Suprapubic skin (tissue), 4 donors: ENCODE measurements at places on chromosomes 5 and 9. TPM values are rescaled to one million over a fixed set of nuclear protein-coding genes. Genes with fewer than 3 reads are reported as not detected.

GRCh38 chr5:180107005-180107404 is 35.4 kb upstream of the RNF130 start:
- H3K36me3 ChIP-seq, result no peaks in the 10 kb centered on the region
- no peak overlapping the region for H3K27ac ChIP-seq
- H3K4me3 ChIP-seq, result no peak overlapping the region
- no peaks in the 10 kb centered on the region for H3K4me1 ChIP-seq
- H3K27me3 ChIP-seq, result peaks cover under 1% of the 10 kb centered on the region

- H3K36me3 ChIP-seq, result peaks cover 10% of the 10 kb centered on the region
- H3K27ac ChIP-seq, result no peak within 1 kb of the TSS
Observed at GRCh38 chr5:141484641-141485311, at the start of gene PCDHGC4. Gene PCDHGC4 (plus strand): TSS chr5:141485030. CDS start chr5:141485174, 144 bp downstream.

DNA sequence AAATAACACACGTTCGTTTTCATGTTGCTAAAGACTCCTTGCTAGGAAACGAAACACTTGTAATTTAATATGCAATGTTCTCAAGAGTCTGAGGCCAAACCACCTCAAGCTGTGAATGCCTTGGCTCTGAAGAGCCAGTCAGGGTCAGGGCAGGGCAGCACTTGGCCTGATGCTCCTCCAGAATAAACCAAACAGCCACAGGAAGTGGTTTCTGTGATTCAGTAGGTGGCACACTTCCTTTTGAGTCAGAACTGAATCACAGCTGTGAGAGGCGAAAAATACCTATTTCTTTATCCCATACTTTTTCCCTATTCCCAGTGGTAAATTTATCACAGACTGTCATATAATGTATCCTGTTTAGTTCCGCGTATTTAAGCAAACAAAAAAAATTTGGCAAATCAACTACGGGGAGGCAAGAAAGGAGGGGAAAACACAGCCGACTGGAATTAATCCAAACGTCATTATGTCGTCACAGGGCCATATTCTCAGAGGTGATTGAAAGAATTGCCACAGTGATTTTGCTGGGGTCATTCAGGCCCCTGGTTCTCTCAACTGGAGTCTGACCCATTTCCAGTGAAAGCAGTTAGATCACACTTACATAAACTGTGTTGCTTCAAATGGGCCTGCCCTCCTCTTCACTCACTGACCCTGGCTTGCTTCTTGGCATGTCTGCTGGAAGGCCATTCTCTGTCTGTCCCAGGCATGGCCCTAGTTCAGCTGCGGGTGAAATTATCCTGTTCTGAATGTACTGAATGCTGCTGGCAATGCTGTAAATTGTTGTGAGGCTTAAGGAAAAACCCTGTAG is 71.2 kb downstream of the ARRDC3 start:
- H3K27ac ChIP-seq, result peak overlapping the region; percentile 83
- H3K36me3 ChIP-seq, result no peaks in the 10 kb centered on the region
- H3K27me3 ChIP-seq, result no peaks in the 10 kb centered on the region
- no peak overlapping the region for H3K4me3 ChIP-seq

GRCh38 chr9:110058304-110058953 is 149.5 kb downstream of the C9orf152 start:
- peaks cover 6% of the 10 kb centered on the region for H3K4me1 ChIP-seq
- H3K36me3 ChIP-seq, result no peaks in the 10 kb centered on the region
- H3K4me3 ChIP-seq, result no peak overlapping the region
- DNase-seq, result no peak
- H3K27ac ChIP-seq, result no peak overlapping the region

- H3K4me1 ChIP-seq, result no peaks in the 10 kb centered on the region
- no peak overlapping the region for H3K4me3 ChIP-seq
- no peaks in the 10 kb centered on the region for H3K36me3 ChIP-seq
- no peak overlapping the region for H3K27ac ChIP-seq
- DNase-seq, result no peak
Observed at GRCh38 chr5:101159006-101159405, 255.9 kb upstream of the ST8SIA4 start.

GRCh38 chr9:138049779-138050471 is 172.3 kb downstream of the CACNA1B start:
- H3K36me3 ChIP-seq, result no peaks in the 10 kb centered on the region
- H3K27ac ChIP-seq, result no peak overlapping the region
- DNase-seq, result no peak
- no peaks in the 10 kb centered on the region for H3K4me1 ChIP-seq
- H3K27me3 ChIP-seq, result peaks cover 22% of the 10 kb centered on the region
- H3K4me3 ChIP-seq, result no peak overlapping the region

DNA sequence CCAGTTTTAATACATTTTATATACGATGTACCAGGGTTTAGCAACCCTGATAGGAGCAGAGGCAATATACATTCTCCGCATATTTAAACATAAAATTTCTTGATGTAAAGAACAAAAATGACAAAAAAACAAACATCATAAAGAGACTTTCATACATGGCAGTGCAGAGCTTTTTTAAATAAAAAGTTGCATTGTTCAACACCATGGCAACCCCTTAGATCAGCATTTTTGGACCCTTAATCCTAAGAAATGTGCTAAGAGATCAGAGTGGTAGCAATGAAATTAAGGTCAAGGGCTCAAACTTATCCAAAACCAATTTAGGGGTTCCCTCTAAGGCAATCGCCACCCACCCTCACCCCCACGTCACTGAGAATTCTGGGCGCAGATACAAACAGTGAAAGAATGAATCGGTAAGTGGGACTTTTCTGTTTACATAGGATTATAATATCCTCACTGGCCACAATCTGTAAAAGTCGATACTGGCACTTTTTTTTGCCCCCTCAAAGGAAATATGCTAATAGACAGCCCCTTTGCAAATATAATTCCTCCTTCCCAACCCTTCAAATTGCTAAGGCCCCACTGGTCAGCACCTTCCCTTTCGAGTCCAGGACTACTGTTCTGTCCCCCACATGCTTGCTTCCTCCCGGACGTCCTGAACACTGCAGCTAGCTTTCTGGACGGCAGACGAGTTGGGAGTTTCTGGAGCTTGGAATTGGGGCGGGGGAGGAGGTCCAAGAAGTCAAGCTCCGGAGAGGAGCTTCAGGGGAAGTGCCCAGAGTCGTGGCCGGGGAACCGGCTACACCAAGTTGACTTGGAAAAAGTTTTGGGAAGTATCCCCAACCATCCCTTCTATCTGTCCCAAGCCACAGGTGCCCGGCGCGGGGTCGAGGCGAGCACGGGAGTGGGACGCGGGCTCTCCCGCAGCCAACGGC is 2.2 kb downstream of the GAS1 start:
- no peaks in the 10 kb centered on the region for H3K27me3 ChIP-seq
- no peak for DNase-seq
- no peaks in the 10 kb centered on the region for H3K36me3 ChIP-seq

DNA sequence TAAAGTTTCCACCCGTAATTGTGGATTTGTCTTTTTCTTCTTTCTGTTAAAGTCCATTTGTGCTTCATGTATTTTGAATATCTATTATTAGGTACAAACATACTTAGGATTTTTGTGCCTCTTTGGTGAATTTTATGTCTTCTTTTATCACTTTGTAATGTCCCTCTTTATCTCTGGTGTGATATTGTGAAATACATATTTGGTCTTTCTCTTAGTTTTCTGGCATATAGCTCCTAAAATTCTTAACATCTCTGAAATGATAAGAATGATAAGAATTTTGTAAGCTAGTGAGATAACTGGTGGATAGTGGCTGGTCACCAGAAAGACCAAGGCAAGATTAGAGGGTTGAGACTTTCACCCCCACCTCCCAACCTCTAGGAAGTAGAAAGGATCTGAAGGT is 111.1 kb downstream of the KCTD16 start:
- DNase-seq, result no peak
- no peak overlapping the region for H3K27ac ChIP-seq

GRCh38 chr5:38994324-38994927 is 79.8 kb downstream of the RICTOR start:
- no peaks in the 10 kb centered on the region for H3K4me1 ChIP-seq
- no peaks in the 10 kb centered on the region for H3K27me3 ChIP-seq
- no peak overlapping the region for H3K27ac ChIP-seq
- no peak for DNase-seq
- peaks cover 10% of the 10 kb centered on the region for H3K36me3 ChIP-seq

- DNase-seq, result no peak
- H3K27ac ChIP-seq, result no peak overlapping the region
- no peaks in the 10 kb centered on the region for H3K27me3 ChIP-seq
- no peak overlapping the region for H3K4me3 ChIP-seq
- no peaks in the 10 kb centered on the region for H3K4me1 ChIP-seq
- no peaks in the 10 kb centered on the region for H3K36me3 ChIP-seq
Observed at GRCh38 chr5:42285230-42285629, 138.0 kb upstream of the GHR start.

- no peaks in the 10 kb centered on the region for H3K27me3 ChIP-seq
- DNase-seq, result no peak
- no peak overlapping the region for H3K4me3 ChIP-seq
- H3K27ac ChIP-seq, result peak overlapping the region; percentile 16
- H3K36me3 ChIP-seq, result no peaks in the 10 kb centered on the region
Observed at GRCh38 chr5:56070851-56071465, 76.2 kb upstream of the IL6ST start.

- no peak overlapping the region for H3K4me3 ChIP-seq
- H3K27me3 ChIP-seq, result no peaks in the 10 kb centered on the region
- H3K4me1 ChIP-seq, result no peaks in the 10 kb centered on the region
- no peak for DNase-seq
- H3K36me3 ChIP-seq, result no peaks in the 10 kb centered on the region
Observed at GRCh38 chr5:147567917-147568598, 58.2 kb upstream of the DPYSL3 start.

DNA sequence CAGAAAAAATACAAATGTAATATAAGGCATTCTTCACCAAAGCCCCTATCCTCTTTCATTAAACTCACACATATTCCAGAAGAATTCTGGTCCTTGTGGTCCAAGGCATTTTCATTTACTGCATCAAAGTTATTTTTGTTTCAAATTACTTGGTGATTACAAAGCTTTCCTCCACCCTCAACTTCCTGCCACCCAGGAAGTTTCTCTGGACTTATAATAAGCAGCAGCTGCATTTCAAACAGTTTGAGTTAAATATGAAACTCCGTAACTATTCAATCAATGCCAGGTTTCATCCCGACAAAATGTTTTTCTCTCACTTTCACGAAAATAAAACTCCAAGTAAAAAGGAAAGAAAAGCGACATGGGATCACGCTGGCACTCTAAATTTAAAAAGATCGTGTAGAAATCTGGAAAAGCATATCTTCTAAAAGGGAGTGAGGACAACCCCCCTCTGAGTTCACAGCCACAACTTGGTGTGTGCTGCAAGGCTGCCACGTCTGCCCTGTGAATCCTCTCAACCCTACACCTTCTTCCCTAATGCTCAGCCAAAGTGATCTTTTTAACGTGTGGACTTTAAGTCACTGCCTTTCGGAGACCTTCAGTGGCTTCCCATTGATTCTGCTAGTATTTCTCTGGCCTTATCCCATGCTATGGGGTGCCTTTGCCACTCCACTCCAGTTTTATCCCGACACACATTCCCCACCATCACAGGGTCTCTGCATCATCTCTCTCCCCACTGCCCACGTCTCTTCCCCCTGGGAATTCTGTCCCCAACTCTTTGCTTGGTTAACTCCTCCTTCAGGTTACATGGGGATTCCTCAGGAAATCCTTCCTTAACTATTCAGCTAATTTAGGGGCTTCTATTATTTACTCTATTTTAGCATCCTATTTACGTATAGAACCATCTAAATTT is 91.1 kb upstream of the CER1 start:
- no peak for DNase-seq
- H3K27ac ChIP-seq, result peak overlapping the region; percentile 12
- no peaks in the 10 kb centered on the region for H3K27me3 ChIP-seq
- no peaks in the 10 kb centered on the region for H3K4me1 ChIP-seq
- H3K4me3 ChIP-seq, result no peak overlapping the region
- no peaks in the 10 kb centered on the region for H3K36me3 ChIP-seq

- no peak overlapping the region for H3K4me3 ChIP-seq
- H3K27ac ChIP-seq, result no peak overlapping the region
- no peak for DNase-seq
- no peaks in the 10 kb centered on the region for H3K36me3 ChIP-seq
- H3K4me1 ChIP-seq, result no peaks in the 10 kb centered on the region
Observed at GRCh38 chr5:31023105-31023504, 170.4 kb upstream of the CDH6 start.

DNA sequence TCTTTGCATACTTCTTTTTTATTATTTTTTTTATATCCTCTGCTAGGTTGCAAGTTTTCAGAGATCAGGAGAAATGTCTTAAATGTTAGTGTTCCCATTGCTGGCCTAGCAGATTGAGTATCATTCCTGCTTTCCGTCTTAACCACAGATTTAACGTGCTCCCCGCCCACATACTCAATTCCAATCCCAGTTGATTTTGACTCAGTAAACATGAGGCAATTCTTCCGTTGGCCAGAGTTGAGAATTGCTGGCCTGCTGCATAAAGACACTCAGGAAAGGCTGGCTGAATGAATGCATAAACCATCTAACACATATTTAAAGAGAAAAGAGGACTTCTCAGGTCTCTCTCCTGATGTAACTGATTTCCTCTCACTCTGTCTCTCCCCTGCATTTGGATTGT is 46.8 kb upstream of the PLPP6 start:
- no peaks in the 10 kb centered on the region for H3K36me3 ChIP-seq
- no peak overlapping the region for H3K4me3 ChIP-seq
- H3K4me1 ChIP-seq, result no peaks in the 10 kb centered on the region
- H3K27ac ChIP-seq, result no peak overlapping the region
- H3K27me3 ChIP-seq, result no peaks in the 10 kb centered on the region

DNA sequence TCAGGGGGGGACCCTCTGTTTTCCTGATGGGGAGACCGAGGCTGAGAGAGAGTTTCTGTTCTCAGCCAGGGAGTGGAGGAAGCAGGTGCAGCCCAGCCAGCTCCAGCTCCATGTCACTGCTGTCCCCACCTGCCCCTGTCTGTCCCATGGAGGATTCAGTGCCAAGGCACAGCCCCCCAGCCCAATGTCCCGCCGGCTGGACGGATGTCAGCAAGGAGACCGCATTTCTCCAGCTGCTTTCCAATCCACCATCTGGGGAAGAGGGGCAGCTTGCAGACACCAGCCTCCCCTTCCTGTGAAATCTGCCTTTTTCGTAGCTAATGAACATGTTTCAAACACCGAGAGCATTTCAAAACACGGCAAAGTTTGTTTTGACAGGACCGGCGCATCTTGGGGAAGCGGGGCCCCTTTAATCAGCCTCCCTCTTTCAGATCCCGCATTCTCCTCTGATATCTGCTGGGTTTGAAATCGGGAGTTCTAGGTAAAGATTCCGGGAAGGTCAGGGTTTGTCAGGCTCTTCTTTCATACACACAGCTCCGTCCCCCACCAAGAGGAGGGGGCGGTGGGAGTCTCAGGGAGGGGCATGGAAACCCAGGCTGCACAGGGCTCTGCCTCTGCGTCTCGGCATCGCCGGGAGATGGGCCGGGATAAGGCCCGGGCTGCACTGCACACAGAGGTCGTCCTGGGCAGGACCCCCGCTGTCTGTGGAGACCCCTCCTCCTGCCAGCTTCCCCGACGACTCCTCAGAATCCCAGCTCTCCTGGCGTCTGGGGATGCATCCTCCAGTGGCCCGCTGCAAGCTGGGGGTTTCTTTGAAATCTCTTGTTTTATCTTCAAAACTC is 74.8 kb downstream of the NEK6 start:
- no peaks in the 10 kb centered on the region for H3K27me3 ChIP-seq
- H3K4me1 ChIP-seq, result no peaks in the 10 kb centered on the region
- H3K4me3 ChIP-seq, result no peak overlapping the region
- H3K36me3 ChIP-seq, result peaks cover 79% of the 10 kb centered on the region

Gene TUSC1
- total RNA-seq, result 22.3 TPM

Gene RASGRF2
- total RNA-seq, result 4.1 TPM

Gene HNRNPK
- 457 TPM for total RNA-seq

Gene ANKRD34B
- not detected for total RNA-seq

Gene CCIN
- total RNA-seq, result not detected

Gene SIT1
- total RNA-seq, result 2.9 TPM

Gene ADRB2
- total RNA-seq, result 79.6 TPM

Gene PDE6A
- 2.9 TPM for total RNA-seq

Gene TLX3
- not detected for total RNA-seq
